Stimulated activated CD4-positive, alpha-beta T cell treated with anti-CD3 and anti-CD28 coated beads, Interleukin-4, amount 100 ng/mL, for 24 hours (primary cell): ENCODE measurements at places on chromosomes 3 and 15.

- no peak for DNase-seq
Observed at GRCh38 chr15:85479071-85479647, 98.8 kb downstream of the AKAP13 start.

DNA sequence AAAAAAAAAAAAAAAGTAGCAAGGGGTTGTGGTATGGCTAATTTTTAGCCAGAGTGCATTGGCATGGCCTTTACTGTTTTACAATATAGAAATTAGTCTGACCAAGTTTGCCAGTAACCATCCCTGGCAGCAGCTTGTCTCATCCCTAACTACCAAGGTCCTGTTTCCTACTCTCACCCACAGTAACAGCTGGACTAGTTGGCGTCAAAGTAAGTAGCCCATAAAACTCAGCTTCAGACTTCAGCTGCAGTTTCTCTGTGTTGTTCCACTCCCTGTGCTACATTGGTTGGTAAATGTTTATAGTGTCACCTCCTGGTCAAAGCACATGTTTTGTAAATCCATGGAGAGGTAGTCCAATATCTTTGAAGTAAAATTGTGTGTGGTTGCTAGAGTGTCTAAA is 691.3 kb downstream of the ZPLD1 start:
- no peak for DNase-seq

- DNase-seq: no peak
Observed at GRCh38 chr15:95132774-95133173, 901.4 kb downstream of the MCTP2 start.

- DNase-seq: no peak
Observed at GRCh38 chr3:111923095-111923771, 55.6 kb upstream of the ABHD10 start.

DNA sequence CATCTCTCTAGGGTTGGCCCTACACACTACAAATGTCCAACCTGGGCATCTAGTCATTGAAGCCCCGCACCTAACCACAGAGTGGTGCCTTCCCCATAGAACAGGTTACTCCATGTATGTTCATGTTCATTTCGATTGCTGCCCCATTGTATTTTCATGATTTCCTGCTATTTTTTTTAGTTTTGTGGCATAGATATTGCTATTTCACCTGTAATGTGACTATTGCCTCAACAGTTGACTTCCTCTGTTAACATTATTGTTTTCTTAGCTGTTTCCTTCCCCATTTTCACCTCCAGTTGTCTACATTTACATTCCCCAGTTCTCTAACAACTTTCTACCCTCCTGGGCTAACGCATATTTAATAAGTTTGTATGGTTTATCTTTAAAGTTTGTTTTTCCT is 137.7 kb upstream of the RBMS3 start:
- DNase-seq: no peak
